ENCODE measurements at places on chromosomes 7 and 10.

DNA sequence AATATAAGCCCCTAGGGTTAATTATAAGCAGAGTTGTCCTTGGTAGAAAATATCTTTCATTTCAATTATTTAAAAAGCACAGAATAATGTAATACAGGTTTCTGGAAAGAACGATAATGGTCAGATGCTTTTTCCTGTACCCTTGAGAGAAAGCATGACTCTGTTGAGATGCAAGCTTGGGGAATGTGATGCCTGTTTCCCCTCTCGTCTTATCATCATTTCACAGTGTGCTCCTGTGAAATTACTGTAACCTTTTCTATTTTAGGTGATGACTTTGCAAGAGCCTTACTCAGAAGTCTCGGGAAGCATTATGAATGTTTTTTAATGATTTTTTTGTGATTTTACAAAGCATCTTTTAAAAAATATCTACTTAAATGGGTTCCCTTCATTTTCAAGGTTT, 243.0 kb downstream of the POLR1F start:
- DNase-seq: no peak

- no peak for DNase-seq
Measured at GRCh38 chr7:85522070-85522469, 335.2 kb upstream of the SEMA3D start.

GRCh38 chr10:102152545-102152890, 329 bp downstream of the NOLC1 start:
- no peak for DNase-seq

DNA sequence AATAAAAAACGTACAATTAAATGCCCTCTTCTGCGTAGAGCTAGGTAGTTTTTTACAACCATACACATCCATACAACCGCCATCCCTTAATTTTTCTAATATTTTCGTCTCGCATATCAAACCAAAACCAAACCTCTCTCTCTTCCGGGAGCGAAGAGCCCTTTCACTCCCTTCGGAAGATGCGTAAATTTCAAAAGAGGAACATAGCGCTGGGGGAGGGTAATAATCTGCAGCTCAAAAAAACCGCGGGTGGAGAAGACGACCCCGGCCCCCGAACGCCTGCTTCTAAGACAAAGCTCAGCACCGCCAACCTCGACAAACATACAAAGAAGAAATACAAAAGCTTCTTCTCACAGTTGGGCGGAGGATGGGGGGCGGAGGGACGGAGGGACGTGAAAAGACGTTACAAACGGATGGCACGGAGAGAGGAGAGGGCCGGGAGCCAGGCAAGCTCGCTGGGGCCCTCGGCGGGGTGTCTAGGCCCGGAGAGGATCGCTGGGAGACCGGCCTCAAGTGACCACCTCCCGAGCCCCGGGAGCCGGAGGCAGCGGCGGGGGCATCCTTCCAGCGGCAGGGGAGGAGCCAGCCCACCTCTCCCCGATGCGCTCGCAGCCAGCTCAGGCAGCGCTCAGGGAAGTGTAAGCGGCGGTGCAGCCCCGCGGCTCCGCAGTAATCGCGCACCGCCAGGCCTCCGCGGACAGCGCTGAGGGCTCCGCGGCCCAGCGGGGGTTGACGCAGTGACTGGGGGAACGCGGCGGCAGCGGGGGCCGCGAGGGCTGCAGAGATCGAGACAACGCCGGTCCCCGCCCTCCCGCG, 851 bp downstream of the MKRN1 start:
- DNase-seq: no peak

GRCh38 chr10:132308587-132309470, 1.1 kb upstream of the STK32C start:
- no peak for DNase-seq

GRCh38 chr7:30352169-30352568, 67.8 kb downstream of the ZNRF2 start:
- no peak for DNase-seq

DNA sequence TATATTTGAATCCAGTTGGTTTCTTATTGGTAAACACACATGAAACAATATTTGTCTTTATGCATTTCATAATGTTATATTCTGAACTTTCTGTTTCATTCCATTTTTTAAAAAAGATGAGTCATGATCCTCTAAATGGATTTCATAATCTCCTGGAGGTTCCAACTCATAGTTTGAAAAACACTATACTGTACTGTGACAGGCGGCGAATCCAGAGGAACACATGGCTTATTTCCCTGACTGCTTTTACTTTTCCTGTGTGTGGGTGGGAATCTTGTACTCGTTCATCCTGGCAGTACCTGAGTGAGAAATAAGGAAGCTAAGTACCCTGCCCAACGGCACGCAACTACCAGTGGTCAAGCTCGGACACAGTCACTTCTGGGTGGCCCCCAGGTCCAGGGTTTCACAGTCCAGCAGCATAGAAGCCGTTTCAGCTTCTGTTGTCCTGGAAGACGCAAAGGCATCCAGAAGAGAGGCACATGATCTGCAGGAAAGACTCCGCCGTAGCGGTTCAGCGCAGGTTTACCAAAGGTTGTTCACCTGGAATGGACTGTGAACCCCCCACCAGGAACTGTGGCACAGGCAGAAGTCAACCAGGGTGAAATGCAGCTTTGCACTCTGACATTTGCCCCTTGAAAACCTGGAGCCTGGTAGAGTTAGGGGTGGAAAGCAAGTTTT, 117.7 kb downstream of the CCNY start:
- DNase-seq: no peak

Measured in stimulated activated CD4-positive, alpha-beta T cell treated with anti-CD3 and anti-CD28 coated beads, TNF-alpha, amount 100 ng/mL, for 1 hour (primary cell).